ENCODE measurements at places on chromosomes 1 and 21. TPM values are rescaled to one million over a fixed set of nuclear protein-coding genes. Genes with fewer than 3 reads are reported as not detected.

GRCh38 chr1:211420389-211420788 is 71.6 kb downstream of the RD3 start:
- no peak overlapping the region for H3K4me3 ChIP-seq
- DNase-seq, result no peak
- peaks cover 14% of the 10 kb centered on the region for H3K27me3 ChIP-seq
- peaks cover 7% of the 10 kb centered on the region for H3K36me3 ChIP-seq
- no peak overlapping the region for H3K27ac ChIP-seq

GRCh38 chr21:42406201-42406621 is 2.5 kb downstream of the UBASH3A start:
- no peak overlapping the region for H3K4me3 ChIP-seq
- no peaks in the 10 kb centered on the region for H3K36me3 ChIP-seq
- H3K4me1 ChIP-seq, result no peaks in the 10 kb centered on the region
- no peak for DNase-seq
- no peak overlapping the region for H3K27ac ChIP-seq

DNA sequence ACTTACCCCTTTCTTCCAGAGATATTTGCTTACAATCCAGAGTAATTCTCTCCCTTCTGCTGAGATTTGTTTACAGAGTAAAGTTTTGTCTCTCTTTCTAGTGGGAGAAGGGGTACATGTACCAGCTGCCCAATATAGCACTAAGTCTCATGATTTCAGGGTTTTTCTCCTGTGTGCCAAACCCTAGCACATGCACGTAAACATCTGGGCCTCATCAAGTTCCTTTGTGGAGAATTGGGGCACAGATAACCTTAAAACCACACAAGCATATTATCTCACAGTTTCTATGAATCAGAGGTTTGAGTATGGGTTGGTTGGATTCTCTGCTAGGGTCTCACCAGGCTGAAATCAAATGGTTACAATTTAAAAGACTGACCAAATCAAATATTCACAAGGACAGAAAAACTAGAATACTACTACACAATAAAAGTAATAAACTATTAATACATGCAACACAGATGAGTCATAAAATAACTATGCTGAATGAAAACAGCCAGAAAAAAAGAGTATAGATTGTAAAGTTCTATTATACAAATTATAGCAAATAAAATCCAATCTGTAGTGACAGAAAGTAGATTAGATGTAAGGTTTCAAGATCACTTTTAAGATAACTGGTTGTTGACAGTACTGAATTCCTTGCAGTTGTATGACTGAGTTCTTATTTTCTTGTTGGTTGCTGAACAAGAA is 347.4 kb upstream of the PTBP2 start:
- no peak for DNase-seq
- no peaks in the 10 kb centered on the region for H3K27me3 ChIP-seq
- H3K4me1 ChIP-seq, result no peaks in the 10 kb centered on the region
- H3K27ac ChIP-seq, result no peak overlapping the region
- H3K36me3 ChIP-seq, result no peaks in the 10 kb centered on the region

- H3K4me1 ChIP-seq, result no peaks in the 10 kb centered on the region
- H3K27ac ChIP-seq, result no peak overlapping the region
- DNase-seq, result no peak
- H3K4me3 ChIP-seq, result no peak overlapping the region
- H3K27me3 ChIP-seq, result peaks cover 22% of the 10 kb centered on the region
Observed at GRCh38 chr21:42797522-42797921, 81.8 kb downstream of the WDR4 start.

- no peaks in the 10 kb centered on the region for H3K4me1 ChIP-seq
- H3K27ac ChIP-seq, result no peak overlapping the region
- no peak overlapping the region for H3K4me3 ChIP-seq
- no peaks in the 10 kb centered on the region for H3K27me3 ChIP-seq
Observed at GRCh38 chr1:62809788-62810187, 25.9 kb downstream of the ATG4C start.

GRCh38 chr1:229109320-229109761 is 161.6 kb upstream of the RAB4A start:
- no peak overlapping the region for H3K4me3 ChIP-seq
- no peak for DNase-seq
- no peak overlapping the region for H3K27ac ChIP-seq
- no peaks in the 10 kb centered on the region for H3K27me3 ChIP-seq
- peaks cover 42% of the 10 kb centered on the region for H3K4me1 ChIP-seq

DNA sequence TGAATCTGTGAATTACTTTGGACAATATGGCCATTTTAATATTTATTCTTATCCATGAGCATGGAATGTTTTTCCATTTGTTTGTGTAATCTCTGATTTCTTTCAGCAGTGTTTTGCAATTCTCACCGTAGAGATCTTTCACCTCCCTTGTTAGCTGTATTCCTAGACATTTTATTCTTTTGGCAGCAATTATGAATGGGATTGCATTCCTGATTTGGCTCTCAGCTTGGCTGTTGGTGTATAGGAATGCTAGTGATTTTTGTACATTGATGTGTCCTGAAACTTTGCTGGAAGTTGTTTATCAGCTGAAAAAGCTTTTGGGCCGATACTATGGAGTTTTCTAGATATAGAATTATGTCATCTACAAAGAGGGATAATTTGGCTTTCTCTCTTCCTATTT is 44.2 kb upstream of the NEGR1 start:
- H3K4me3 ChIP-seq, result no peak overlapping the region
- DNase-seq, result no peak
- H3K27ac ChIP-seq, result no peak overlapping the region

DNA sequence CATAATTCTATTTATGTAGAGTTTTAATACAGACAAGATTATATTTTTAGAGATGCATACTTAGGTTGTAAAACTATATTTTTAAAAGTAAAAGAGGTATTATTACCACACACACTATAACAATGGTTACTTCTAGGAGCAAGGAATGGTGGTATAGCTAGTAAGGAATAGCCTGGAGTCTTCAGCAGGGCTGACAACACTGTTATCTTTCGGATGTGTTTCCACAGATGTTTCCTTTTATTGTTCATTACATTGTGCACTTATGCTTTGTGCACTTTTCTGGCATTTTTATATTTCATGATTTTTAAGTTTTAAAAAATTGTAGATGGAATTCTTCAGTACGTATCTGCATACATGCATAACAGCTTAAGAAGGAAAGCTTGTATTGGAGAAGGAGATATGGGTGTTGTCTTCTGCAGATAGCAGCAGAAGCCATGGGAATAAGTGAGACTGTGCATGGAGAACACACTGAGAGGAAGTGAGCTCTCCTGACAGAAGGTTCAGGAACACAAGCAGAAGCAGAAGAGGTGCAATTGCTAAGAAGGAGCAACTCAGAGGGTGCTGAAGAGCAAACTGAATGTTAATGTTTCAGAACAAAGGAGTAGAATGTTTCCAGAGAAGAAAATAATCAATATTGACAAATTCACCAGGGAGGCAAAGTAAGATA is 91.8 kb downstream of the UCHL5 start:
- no peaks in the 10 kb centered on the region for H3K27me3 ChIP-seq
- no peak for DNase-seq
- no peak overlapping the region for H3K4me3 ChIP-seq
- no peaks in the 10 kb centered on the region for H3K4me1 ChIP-seq
- no peaks in the 10 kb centered on the region for H3K36me3 ChIP-seq

- H3K4me1 ChIP-seq, result peaks cover 44% of the 10 kb centered on the region
- no peak for DNase-seq
- no peak overlapping the region for H3K4me3 ChIP-seq
- H3K36me3 ChIP-seq, result no peaks in the 10 kb centered on the region
Observed at GRCh38 chr1:47568763-47569162, 130.9 kb downstream of the FOXD2 start.

- peaks cover 16% of the 10 kb centered on the region for H3K36me3 ChIP-seq
- H3K27me3 ChIP-seq, result no peaks in the 10 kb centered on the region
- no peak overlapping the region for H3K27ac ChIP-seq
- DNase-seq, result no peak
- H3K4me1 ChIP-seq, result no peaks in the 10 kb centered on the region
Observed at GRCh38 chr21:31673321-31673912, 13.9 kb downstream of the SOD1 start.

DNA sequence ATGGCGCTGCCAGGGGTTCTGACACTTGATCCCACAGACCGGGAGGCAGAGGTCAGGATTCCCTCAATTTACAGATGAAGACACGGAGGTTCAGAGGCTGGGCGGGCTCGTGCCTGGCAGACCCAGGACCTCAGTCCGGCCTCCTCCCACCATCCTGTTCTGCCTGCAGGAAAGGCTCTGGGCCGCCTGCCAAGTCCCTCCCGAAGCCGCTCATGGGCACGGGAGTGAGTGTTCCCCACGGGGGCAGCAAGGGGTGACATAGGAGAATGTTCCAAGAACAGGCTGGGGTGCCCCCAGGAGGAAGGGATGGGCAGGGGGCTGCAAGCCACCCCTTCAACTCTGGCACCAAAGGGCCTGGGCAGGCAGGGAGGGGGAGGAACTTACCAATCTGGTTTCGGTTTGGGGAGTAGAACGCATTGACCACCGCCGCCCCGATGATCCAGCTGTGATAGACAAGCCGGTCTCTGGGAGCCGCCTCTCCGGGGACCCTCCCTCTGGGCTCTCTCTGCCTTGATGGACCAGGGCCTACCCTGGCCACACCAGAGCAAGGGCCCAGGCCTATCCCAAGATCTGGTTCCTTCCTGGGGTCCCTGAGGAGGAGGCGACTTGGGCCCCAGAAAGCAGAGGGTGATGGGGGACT is 7.5 kb downstream of the PRXL2B start:
- no peaks in the 10 kb centered on the region for H3K4me1 ChIP-seq
- no peak overlapping the region for H3K4me3 ChIP-seq
- H3K27me3 ChIP-seq, result peaks cover 3% of the 10 kb centered on the region

GRCh38 chr1:229033480-229033879 is 237.4 kb upstream of the RAB4A start:
- DNase-seq, result no peak
- no peaks in the 10 kb centered on the region for H3K27me3 ChIP-seq
- H3K4me1 ChIP-seq, result peaks cover 35% of the 10 kb centered on the region
- H3K4me3 ChIP-seq, result no peak overlapping the region
- no peaks in the 10 kb centered on the region for H3K36me3 ChIP-seq
- no peak overlapping the region for H3K27ac ChIP-seq

DNA sequence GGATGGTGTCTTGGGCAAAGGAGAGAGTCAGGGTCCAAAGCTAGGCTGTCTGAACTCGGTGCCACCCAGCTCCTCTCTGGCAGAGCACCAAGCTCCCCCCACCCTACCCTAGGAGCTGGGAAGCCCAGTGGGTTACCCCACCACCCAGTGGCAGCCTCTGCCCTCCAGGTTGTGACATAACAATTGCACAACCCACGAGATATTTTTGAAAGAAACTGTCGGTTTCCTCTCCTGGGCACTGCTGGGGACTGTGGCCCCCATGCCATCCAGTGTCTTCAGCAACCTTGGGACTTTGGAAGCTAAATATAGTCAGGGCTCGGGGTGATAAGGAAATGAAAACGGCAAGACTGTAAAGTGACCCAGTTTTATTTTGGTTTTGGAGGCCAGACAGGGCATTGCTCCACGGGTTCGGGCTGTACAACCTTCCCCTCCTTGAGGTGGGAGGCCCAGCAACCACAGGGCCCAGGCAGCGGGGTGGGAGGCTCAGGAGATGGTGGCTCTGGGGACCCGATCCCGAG is 1.4 kb downstream of the CITED4 start:
- no peaks in the 10 kb centered on the region for H3K36me3 ChIP-seq
- peaks cover 9% of the 10 kb centered on the region for H3K4me1 ChIP-seq
- peaks cover 33% of the 10 kb centered on the region for H3K27me3 ChIP-seq
- peak overlapping the region; percentile 92 for H3K27ac ChIP-seq
- DNase-seq, result no peak
- peak overlapping the region; percentile 93 for H3K4me3 ChIP-seq

DNA sequence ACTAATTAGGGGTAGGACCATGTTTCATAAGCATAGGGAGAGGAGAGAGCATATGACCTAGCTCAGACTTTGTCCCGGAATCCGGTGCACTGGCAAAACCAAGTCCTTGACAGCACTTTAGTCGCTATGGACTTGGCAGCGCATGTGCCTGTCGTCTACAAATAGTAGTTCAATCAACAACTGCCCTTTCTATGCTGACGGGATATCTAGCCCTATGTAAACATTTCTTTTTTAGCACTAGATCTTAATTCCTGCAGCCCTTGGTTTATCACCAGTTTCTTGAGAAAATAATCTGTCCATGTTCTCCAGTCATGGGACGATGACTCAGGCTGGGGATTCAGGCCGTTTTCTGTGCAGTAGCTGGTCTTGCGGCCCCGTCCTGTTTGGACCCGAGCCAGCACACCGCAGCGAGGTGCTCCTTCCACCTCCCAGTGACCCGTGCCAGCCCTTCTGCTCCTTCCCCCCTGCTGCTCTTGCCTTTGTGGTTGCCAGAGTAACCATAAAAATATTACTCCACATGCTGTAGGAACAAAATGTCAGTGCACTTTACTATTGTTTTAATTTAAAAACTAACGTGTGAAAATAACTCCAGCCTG is 8.6 kb upstream of the MT1HL1 start:
- H3K27ac ChIP-seq, result no peak overlapping the region
- H3K4me1 ChIP-seq, result peaks cover 4% of the 10 kb centered on the region
- DNase-seq, result no peak
- no peaks in the 10 kb centered on the region for H3K36me3 ChIP-seq

GRCh38 chr1:157040802-157041201 is 4.7 kb downstream of the ARHGEF11 start:
- DNase-seq, result no peak
- H3K27me3 ChIP-seq, result no peaks in the 10 kb centered on the region
- peaks cover 54% of the 10 kb centered on the region for H3K4me1 ChIP-seq
- no peak overlapping the region for H3K4me3 ChIP-seq

DNA sequence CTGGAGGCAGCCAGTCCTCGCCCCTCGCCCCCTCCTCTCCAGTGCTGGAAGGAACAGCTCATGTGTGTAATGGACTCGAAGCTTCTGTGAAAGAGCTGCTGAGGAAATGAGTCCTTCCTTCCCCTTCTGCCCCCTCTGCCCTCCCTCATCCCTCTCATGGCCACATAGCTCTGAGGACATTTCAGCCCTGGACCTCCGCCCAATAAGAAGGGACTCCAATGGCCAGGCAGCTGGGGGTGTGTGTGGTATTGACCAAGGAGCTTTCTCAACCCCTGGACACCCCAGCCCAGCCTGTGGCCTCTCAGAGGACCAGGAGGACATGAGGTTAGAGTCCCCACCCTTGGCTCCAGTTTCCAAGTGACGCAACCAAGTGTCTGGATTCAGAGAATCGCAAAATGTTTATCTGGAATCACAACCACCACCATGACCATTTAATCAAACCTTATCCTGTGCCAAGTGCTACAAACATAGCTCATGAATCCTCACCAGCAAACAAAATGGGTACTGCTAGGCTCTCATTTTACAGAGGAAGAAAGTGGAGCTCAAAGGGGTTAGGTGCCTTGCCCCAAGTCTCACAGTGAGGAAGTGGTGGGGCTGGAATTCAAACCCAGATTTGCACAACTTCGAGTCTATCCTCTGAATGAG is 47.8 kb upstream of the ECE1 start:
- H3K27ac ChIP-seq, result peak overlapping the region; percentile 30
- H3K36me3 ChIP-seq, result no peaks in the 10 kb centered on the region
- no peaks in the 10 kb centered on the region for H3K27me3 ChIP-seq
- no peak overlapping the region for H3K4me3 ChIP-seq
- H3K4me1 ChIP-seq, result peaks cover 60% of the 10 kb centered on the region
- DNase-seq, result no peak

GRCh38 chr1:24925082-24925779 is 4.8 kb downstream of the RUNX3 start:
- peaks cover 72% of the 10 kb centered on the region for H3K27me3 ChIP-seq
- no peaks in the 10 kb centered on the region for H3K36me3 ChIP-seq
- H3K27ac ChIP-seq, result no peak overlapping the region
- peaks cover 3% of the 10 kb centered on the region for H3K4me1 ChIP-seq

The WNT3A gene
- total RNA-seq, result 0.21 TPM

The S100A1 gene
- total RNA-seq, result not detected

The S100A11 gene
- total RNA-seq, result 1,438 TPM

The EFNA4 gene
- 21.2 TPM for total RNA-seq

The SYT14 gene
- 5.7 TPM for total RNA-seq

The KRTAP13-1 gene
- total RNA-seq, result not detected

The SMCP gene
- not detected for total RNA-seq

Measured in type B pancreatic cell (in vitro differentiated cells).